Esophagus muscularis mucosa (tissue), 4 donors: ENCODE measurements at places on chromosomes 12 and 14. TPM values are rescaled to one million over a fixed set of nuclear protein-coding genes. Genes with fewer than 3 reads are reported as not detected.
A peak's percentile ranks its signal among the peaks of the same experiment; 100 is the strongest.

GRCh38 chr12:12483438-12483837 lies 79.2 kb downstream of the DUSP16 start:
- no peak overlapping the region for H3K4me3 ChIP-seq
- no peaks in the 10 kb centered on the region for H3K4me1 ChIP-seq
- no peak overlapping the region for H3K27ac ChIP-seq
- peaks cover 68% of the 10 kb centered on the region for H3K36me3 ChIP-seq

DNA sequence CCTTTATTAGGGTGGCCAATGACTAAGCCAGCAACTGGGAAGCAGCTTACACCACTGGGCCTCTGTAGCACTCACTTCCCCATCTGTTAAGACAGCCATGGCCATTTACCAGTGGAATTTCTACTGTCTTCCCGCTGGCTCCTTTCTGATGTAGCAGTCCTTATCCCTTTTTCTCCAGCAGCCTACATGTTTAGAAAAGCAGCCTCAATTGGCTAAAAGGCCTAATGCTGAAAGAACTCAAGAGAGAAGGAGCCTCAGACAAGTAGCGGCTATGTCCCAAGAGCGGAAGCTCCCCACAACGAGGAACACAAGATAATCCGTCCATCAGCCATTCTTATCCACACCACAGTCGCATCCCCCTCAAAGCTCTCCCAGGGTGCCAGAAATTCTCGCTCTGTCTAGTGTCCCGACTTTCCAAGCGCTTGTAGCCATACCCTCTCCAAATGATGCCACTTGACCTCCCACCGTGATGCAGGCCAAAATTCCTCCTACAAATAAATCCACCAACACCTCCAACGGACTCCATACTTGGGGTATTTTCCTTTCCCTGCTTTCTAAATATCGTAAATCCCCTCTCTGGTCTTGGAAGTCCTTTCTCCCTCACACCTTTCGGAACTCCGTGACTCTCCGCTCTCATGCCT lies 624 bp downstream of the M6PR start:
- H3K27ac ChIP-seq, result peak overlapping the region; percentile 97
- H3K36me3 ChIP-seq, result peaks cover 25% of the 10 kb centered on the region
- DNase-seq, result no peak
- peaks cover 31% of the 10 kb centered on the region for H3K4me1 ChIP-seq
- H3K4me3 ChIP-seq, result peak overlapping the region; percentile 78

DNA sequence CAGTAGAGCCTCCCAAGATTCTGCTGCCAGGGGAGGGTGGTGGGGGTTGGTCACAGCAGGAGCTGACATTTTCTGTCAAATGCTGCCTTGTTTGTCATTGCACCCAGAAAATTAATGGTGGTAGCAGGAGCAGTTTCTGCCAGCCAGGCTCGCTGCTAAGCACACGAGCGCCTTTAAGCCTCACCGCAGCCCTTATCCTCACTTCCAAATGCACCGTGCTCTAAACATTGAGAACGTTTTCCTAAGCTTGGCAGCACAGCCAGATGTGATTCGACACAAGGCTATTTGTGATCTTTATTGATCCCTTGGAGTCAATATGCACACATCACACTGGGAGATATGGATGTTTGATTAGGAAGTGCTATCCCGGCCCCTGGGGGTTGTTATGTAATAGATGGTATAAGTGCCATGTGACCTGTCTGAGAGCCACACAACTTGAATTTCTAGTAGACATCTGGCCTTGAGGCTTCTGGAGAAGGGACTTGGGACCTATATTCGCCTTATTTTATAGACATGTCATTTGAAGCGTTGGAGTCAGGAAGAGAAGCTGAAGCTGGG lies 31.6 kb upstream of the BEGAIN start:
- no peak for DNase-seq
- peaks cover 25% of the 10 kb centered on the region for H3K4me1 ChIP-seq
- H3K27me3 ChIP-seq, result peaks cover 31% of the 10 kb centered on the region
- no peak overlapping the region for H3K27ac ChIP-seq
- H3K36me3 ChIP-seq, result no peaks in the 10 kb centered on the region
- H3K4me3 ChIP-seq, result no peak overlapping the region

OTOGL gene
- 1.7 TPM for total RNA-seq

GRCh38 chr14:77426396-77426795 lies 3.1 kb upstream of the NOXRED1 start:
- no peak for DNase-seq
- H3K4me1 ChIP-seq, result no peaks in the 10 kb centered on the region
- no peak overlapping the region for H3K4me3 ChIP-seq
- H3K36me3 ChIP-seq, result peaks cover 90% of the 10 kb centered on the region
- no peak overlapping the region for H3K27ac ChIP-seq
- H3K27me3 ChIP-seq, result no peaks in the 10 kb centered on the region

FOXM1 gene
- under 0.01 TPM for total RNA-seq

SERPINA5 gene
- total RNA-seq, result 4.7 TPM

DNA sequence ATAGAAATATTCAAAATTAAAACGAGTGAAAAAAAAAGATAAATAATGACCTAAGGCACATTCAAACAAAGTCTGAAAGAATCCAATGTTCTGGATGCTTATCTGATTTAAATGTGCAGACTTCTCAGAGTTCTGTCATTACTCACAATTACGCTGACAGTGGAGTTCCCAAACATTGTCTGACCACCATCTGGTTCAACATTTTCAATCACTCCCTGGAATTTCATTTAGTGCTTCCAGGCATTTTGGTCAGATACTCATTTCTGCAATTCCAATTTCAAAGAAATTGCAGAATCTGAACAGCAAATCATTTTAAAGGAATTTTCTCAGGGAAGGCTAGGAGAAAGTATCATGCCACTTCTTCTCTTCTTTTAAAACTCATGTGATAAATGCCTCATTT lies 398.2 kb upstream of the PDE3A start:
- H3K36me3 ChIP-seq, result no peaks in the 10 kb centered on the region
- no peak for DNase-seq
- no peak overlapping the region for H3K27ac ChIP-seq
- peaks cover 33% of the 10 kb centered on the region for H3K4me1 ChIP-seq

LTBP2 gene
- total RNA-seq, result 151 TPM

- peaks cover 65% of the 10 kb centered on the region for H3K4me1 ChIP-seq
- peaks cover 10% of the 10 kb centered on the region for H3K27me3 ChIP-seq
- DNase-seq, result no peak
- H3K36me3 ChIP-seq, result no peaks in the 10 kb centered on the region
Observed at GRCh38 chr12:57242691-57243454, 8.1 kb downstream of the STAC3 start.

DNA sequence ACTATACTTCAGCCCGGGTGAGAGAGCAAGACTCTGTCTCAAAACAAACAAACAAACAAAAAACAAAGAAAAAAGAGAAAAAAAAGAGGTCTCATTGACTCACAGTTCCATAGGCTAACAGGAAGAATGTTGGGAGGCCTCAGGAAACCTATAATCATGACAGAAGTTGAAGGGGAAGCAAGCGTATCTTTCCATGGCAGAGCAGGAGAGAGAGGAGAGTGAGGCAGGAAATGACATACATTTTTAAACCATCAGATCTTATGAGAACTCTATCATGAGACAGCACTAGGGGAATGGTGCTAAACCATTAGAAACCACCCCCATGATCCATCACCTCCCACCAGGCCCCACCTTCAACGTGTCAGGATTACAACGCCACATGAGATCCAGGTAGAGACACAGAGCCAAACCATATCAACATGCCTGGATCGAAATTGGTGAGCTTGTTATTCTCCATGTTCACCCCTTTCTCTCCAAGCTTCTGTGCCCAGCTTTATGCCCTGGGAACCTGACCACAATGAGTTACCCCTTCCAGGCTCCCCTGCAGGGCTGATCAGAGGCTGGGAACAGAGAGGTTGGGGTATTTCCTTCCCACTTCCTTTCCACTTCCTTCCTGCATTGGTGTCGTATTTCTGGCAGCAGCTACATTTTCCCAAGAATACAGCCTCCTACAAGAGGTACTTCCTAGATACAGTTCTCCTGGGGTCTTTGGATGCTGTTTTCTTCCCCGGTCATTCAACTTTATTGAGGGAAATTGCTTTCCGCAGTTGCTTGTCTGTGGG lies 219.3 kb upstream of the FLRT2 start:
- no peaks in the 10 kb centered on the region for H3K36me3 ChIP-seq
- no peaks in the 10 kb centered on the region for H3K27me3 ChIP-seq
- no peak for DNase-seq
- H3K4me3 ChIP-seq, result no peak overlapping the region

SERPINA9 gene
- not detected for total RNA-seq

- H3K4me3 ChIP-seq, result no peak overlapping the region
- DNase-seq, result no peak
- H3K36me3 ChIP-seq, result peaks cover 28% of the 10 kb centered on the region
- no peaks in the 10 kb centered on the region for H3K4me1 ChIP-seq
- no peaks in the 10 kb centered on the region for H3K27me3 ChIP-seq
Observed at GRCh38 chr12:39332661-39333175, 110.2 kb downstream of the KIF21A start.

DNA sequence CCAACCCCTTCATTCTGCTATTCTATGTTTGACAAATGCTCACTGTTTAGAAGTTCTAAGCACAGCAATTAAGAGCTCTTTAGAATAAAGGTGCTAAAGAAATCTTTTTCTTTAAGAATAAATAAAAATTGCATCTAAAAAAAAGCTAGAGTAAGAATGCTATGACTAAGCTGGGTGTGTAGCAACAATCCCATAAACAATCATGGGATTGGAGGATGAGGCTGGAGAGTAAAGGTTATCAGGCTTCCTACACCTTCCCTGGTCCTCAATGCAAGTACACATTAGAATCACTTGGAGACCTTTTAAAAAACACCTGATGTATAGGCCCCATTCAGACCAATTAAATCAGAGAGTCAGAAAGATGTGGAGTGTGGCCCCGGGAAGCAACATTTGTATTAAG lies 88.3 kb downstream of the CIT start:
- H3K27me3 ChIP-seq, result no peaks in the 10 kb centered on the region
- H3K4me1 ChIP-seq, result no peaks in the 10 kb centered on the region
- H3K4me3 ChIP-seq, result no peak overlapping the region
